Thoracic aorta (tissue), 2 donors: ENCODE measurements at places on chromosomes 7 and 10. TPM values are rescaled to one million over a fixed set of nuclear protein-coding genes. Genes with fewer than 3 reads are reported as not detected.
A peak's percentile ranks its signal among the peaks of the same experiment; 100 is the strongest.

Gene LIPN
- total RNA-seq = not detected

GRCh38 chr7:28703037-28703765 lies 254.9 kb downstream of the TRIL start:
- H3K27me3 ChIP-seq = no peaks in the 10 kb centered on the region
- H3K4me3 ChIP-seq = no peak overlapping the region
- peaks cover 53% of the 10 kb centered on the region for H3K4me1 ChIP-seq
- H3K27ac ChIP-seq = no peak overlapping the region
- H3K36me3 ChIP-seq = no peaks in the 10 kb centered on the region
- no peak for DNase-seq

DNA sequence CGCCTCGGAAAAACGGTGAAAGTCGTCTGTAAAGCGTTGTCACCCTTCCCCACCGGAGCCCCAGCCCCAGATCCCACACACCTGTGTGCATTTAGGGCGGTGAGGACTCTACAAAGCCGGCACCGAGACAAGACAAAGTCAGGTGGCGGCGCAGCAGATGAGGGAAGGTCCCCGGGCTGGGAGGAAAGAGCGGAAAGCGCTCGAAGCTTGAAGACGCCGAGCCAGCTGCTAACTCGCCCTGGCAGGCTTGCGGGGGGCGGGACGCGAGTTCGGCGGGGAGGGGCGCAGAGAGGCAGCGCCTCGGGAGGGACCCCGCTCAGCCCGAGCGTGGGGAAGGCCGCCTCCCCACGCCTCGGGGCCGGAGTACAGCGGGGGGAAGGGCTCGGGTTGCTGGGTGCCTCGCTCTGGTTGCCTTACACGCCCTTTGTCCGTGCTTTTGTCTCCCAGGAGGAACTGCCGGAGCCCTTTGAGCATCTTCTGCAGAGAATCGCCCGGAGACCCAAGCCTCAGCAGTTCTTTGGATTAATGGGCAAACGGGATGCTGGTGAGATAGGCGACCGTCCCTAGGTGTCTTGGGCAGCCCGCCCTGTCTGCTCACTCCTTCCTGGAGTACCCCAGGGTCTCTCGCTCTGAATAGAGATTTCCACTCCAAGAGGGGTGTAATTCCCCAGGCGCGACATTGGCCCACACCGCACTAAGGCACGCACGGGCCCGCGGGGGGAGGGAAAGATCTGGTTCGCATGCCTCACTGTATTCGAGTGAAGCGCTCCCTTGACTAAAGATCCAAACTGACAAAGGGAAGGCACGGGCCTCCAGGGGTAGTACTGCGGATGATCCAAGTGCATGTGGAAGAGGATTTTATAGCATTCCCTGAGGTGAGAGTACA lies 1.6 kb downstream of the TAC1 start:
- peak overlapping the region; percentile 50 for H3K4me3 ChIP-seq
- H3K4me1 ChIP-seq = peaks cover 3% of the 10 kb centered on the region
- no peak overlapping the region for H3K27ac ChIP-seq

Gene ABCC2
- total RNA-seq = 1.2 TPM

DNA sequence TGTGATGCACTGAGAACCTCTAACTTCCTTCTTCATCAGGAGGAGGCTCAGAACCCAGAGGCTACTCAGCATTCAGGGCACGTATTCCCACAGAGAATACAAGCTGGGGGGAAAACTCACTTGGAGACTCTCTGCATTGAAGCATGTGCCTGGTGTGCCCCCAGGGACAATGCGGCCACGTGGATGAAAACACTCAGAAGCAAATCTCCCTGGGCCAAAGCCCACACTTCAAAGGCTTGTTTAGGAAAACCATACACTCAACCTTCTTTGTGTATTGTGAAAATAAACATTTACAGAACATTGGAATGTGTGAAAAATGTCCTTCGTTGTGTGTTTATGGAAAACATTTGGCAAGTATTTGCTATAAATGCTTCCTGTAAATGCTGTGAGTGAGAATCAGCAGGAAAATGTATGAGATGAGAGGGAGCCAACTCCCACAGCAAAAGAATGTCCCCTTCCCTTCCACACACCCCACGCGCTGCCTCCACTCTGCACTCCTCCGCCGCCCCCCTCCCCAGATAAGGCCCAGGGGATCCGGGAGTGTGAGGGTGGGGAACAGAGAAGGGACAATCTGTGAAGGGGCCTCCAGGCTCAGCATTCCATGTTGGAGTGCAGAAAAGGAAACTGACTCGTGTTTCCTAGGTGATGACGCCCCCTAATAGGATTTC lies 339.5 kb downstream of the ELMO1 start:
- H3K4me3 ChIP-seq = no peak overlapping the region
- H3K27me3 ChIP-seq = no peaks in the 10 kb centered on the region
- no peak for DNase-seq
- H3K4me1 ChIP-seq = peaks cover 11% of the 10 kb centered on the region
- H3K36me3 ChIP-seq = no peaks in the 10 kb centered on the region

DNA sequence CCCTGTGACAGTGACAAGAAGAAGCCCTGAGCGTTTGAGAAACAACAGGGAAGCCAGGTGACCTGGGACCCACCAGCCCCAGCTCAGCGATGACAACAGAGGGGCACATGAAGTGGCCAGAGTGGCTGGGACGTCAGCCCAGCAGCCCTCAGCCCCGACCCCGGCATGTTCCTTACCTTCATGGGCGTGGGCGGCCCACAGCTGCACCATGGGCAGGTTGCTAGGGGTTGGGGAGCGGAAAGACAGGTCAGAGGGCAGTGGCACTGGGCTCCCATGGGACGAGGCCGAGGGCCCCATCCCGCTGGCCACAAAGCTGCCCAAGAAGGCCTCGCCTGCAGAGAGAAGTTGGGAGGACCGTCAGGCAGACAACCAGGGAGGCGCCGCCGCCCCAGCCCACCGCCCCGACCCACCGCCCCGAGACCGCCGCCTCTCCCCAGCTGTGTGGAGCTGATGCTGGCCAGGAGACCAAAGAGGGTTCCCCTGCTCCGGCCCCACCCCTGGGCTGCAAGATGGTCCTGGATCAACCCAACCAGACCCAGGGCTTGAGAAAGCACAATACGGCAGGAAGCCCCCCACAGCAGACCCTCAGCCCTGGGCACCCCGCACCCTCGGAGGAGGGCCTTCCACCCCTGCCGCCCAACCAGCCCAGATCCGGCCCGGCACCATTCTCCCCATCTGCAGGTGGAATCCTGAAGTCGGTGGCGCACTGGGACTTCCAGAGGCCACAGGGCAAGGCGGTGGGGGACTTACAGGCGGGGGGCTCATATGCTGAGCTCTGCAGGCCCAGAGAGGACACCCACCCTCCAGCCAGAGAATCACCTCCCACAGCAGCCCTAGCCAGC lies 29.1 kb downstream of the TNRC18 start:
- H3K4me1 ChIP-seq = peaks cover 31% of the 10 kb centered on the region
- no peak overlapping the region for H3K4me3 ChIP-seq
- no peaks in the 10 kb centered on the region for H3K27me3 ChIP-seq
- DNase-seq = no peak
- peaks cover 39% of the 10 kb centered on the region for H3K36me3 ChIP-seq

DNA sequence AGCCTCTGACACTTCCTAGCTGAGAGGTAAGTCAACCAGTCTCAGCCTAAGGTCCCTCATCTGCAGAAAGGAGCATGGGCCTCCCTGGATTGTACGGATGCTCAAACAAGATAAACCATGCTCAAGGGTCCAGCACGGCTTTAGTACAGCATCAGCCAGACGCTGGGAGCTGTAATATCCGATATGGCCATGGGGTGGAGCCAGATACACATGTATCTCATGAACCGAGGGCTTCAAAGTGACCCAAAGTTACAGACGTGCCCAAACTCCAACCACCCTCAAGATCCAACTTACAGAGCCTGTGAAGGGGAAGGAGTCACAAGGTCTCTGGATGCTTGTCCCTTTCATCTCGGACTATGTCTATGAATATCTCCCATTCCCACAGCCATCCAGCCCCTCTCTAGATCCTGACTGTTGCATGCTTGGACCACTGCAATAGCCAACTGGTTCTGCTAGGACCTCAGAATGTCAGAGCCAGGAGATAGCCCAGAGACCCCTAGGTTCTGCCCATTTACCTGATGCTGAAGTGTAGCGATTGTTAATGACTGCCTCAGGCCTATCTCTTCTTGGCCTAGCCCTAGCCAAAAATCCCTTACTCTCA lies 142.4 kb downstream of the SH3PXD2A start:
- H3K27me3 ChIP-seq = no peaks in the 10 kb centered on the region
- H3K36me3 ChIP-seq = no peaks in the 10 kb centered on the region
- H3K4me1 ChIP-seq = no peaks in the 10 kb centered on the region
- no peak overlapping the region for H3K4me3 ChIP-seq
- peak; percentile 62 for DNase-seq
